ENCODE measurements at places on chromosomes 12 and 14. TPM values are rescaled to one million over a fixed set of nuclear protein-coding genes. Genes with fewer than 3 reads are reported as not detected.

CDK17 gene
- total RNA-seq = 27.3 TPM

RPS6KL1 gene
- total RNA-seq = 3.6 TPM

DNA sequence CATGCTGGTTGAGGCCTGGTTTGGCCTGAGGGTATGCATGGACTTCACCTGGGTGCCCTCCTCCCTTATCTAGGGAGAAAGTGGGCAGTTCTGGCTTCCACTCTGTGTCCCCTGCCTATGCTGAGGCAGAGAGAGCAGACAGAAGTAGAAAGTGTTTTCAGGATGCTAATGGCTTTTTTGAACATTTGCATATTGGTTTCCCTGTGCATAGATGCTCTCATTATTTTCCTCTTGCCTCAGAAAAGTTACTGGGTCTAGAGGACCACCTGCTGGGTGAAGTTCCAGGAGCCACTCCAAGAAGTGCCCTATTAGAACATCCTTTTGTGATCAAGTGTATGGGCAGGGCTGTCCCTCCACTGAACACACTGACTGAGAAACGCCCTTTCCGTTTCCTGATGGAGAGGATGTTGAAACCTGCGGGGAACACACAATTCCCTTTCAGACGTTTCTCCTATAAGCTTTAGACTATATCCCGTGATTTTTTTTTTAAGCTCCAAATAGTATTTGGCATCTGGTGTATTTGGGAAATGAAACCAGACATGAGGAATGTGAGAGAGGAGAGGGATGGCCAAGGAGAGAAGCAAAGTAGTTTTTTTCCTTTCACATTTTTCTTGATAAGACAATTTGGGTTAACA, 66.6 kb downstream of the DAAM1 start:
- peak; percentile 71 for DNase-seq

ERH gene
- total RNA-seq = 61.0 TPM

PTCSC3 gene
- not detected for total RNA-seq

TEX22 gene
- total RNA-seq = 0.17 TPM

GRCh38 chr12:115267891-115268290, 583.9 kb upstream of the TBX3 start:
- no peak for DNase-seq
